OCI-M1 (cell line): ENCODE measurements at places on chromosomes 7 and 10.

DNA sequence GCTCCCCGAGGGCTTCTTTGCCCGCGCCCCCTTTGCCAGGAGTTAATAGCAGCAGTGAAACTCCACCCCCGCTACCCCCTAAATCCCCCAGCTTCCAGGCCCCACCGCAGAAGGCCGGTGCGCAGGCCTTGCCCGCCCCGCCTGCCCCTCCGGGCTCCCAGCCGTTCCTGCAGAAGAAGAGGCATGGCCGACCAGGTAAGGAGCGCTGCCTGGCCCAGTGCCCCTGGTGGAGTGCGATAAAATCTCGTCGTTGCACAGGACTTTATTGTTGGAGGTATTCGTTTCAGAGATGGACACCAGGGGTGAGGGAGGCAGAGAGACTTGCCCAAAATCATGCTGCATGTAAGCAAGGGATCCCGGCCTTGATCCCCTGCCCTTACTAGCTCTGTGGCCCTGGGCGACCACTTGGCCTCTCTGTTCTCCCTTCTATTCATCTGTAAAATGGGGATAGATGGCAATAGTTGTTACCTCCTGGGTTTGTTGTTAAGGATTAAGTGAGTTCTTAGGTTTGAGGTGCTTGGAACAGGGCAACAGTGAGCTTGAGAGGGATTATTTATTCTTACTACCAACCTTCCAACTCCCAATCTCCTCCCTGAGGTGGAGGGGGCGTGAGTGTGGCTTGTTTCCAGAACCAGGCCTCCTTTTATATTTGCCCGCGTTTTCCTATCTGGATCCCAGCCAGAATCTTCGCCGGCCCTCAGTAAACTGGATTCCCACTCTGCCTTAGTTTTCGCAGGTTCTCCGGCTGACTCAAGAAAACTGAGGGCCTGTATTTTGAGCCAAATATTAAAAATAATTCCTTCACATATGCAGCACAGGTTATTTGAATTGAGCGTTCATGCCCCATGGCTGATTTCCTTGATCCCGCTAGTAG is 78.3 kb downstream of the WIPF3 start:
- no peak for DNase-seq

DNA sequence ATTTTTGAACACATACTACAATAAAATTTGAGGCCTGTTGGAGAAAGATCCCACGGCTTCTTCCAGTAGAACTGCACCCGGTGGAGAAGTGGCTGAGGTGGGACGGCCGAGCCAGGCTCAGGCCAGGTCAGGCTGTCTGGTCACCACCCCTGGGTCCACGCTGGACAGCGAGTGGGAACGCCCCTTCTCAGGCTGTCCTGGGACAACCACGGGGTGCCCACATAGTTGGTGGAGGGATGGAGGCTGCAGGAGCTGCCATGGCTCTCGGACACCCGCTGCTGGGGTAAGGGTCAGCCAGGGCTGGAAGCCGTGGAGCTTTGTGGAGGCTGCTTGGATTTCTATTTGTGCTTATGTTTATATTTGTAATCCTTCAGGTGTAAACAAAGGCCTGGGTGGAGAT is 206.5 kb downstream of the DNAJB6 start:
- DNase-seq: no peak

GRCh38 chr10:43867667-43868565 is 219.2 kb upstream of the ZNF32 start:
- no peak for DNase-seq

DNA sequence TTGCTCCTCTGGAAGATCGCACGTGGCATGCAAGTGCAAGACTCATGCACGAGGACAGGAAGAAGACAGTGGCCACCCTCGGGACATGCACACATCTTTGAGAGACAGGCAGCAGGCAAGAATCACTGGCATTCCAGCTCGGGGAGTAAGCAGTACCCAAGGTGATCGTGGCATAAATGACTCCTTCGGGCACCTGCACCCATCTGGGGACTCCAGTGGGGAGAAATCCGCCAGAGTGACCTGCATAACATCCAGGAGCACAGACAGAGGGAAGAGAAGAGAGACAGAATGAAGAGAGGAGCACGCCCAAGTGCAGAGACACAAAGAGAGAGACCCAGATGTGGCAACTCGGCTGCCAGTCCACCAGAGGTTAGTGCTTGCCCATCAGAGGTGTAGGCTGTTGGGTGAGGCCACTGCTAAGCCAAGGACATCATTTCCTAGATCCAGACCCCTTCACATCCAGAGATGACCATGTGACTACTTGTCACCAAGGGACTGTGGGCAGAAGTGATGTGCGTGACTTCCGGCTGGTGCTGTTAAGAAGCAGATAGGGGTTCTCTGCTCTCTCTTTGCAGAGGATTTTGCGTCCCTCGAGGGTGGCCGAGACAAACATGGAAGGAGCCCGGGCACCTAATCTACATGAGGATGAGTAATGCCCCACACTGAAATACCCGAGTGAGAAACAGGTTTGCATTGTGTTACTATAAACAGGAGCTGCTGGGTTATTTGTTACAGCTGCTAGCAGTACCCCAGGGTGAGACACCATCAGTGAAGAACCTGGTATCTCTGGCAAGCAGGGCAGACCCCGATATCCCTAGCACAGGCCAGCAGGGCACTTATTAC is 80.6 kb downstream of the VWA2 start:
- no peak for DNase-seq

GRCh38 chr7:149886018-149886415 is 12.2 kb downstream of the ATP6V0E2 start:
- no peak for DNase-seq

- DNase-seq: no peak
Observed at GRCh38 chr10:109992485-109992884, 15.3 kb upstream of the ADD3 start.
